AG09309 (cell line): ENCODE measurements at places on chromosomes 1 and 21.

DNA sequence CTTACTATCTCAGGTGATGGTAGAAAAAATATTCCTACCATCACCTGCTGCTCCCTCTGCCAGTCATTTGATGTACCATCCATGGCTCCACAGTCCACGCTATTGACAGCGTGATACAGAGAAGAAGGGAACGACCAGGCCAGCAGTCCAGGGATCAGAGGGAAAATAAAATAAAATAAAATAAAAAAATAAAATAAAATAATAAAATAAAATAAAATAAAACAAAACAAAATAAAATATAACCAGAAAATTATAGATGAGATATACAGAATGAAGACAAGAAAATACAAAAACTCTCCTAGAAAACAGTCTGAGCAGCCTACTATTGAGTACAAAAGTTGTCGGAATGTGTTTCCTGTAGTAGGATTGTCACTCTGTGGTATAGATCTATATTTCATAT lies 619.4 kb upstream of the TMPRSS15 start:
- no peak for DNase-seq

DNA sequence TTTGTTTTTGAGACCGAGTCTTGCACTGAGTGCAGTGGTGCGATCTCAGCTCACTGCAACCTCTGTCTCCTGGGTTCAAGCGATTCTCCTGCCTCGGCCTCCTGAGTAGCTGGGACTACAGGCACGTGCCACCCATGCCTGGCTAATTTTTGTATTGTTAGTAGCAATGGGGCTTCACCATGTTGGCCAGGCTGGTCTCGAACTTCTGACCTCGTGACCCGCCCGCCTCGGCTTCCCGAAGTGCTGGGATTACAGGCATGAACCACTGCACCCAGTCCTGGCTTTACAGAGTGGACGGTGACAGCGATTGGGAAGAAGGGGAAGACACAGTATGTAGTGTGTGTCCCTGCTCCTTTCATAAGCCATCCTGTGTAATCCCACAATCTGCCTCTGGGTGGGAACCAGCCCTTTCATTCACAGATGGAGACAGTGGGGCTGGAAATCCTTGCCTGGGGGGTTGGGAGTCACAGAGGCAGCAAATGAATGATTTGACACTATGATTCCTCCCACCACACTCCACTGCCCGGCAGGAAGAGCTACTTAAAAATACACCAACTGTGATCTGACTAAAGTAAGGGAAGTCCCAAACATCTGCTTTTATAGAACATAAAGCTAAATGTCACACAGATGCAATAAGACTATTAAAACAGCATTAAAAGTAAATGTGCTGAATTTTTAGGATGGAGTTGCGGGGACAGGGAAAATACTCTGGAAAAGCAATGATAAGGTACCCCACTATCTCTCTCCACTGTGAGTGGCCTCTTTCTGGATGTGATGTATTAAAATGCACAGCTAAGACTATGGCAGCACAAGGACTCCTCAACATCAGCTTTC lies 4.5 kb downstream of the PARP1 start:
- no peak for DNase-seq

DNA sequence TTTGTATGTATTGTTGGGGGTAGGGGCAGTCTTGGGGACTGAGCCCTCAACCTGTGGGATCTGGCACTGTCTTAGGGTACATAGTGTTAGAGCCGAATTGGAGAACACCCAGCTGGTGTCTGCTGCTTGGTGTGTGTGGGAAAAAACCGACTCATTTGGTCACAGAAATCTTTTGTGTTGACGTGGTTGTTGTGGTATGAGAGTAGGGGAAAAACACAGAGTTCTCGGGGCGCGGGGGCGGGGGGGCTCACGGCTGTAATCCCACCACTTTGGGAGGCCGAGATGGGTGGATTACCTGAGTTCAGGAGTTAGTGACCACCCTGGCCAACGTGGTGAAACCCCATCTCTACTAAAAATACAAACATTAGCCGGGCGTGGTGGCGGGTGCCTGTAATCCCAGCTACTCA lies 15.3 kb upstream of the SRSF10 start:
- DNase-seq, result no peak

- DNase-seq, result no peak
Measured at GRCh38 chr1:192476802-192477298, 98.7 kb upstream of the RGS1 start.

DNA sequence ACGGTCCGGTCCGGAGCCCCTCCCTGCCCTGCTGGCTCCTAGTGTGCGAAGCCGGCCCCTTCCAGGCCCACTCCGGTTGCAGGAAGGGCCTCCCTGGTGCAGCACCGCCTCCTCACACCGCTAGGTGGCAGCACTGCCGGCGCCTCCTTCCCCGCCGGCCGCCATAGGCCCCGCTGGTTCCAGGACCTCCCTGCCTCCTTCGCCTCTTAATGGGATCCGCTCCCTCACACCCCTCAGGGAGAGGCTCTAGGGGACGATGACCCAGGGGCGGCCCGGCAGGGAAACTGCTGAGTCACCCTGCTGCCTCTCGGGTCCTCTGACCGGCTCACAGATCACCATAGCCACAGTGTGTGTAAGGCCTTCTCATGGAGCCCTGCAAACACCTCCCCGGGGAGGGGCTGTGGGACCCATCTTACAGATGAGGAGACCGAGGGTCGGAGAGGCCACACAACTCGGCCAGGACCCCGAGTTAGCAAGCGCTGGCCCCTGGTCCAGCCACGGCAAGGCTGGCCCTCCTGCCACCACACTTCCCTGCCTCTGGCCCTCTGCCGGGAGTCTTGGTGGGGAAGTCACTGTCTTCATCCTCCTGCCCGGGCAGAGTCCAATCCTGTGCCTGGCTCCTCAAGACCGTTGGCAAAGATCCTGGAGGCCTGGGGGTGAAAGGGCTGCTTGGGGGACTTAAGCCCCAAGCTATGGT lies 1.6 kb upstream of the AJAP1 start:
- DNase-seq, result no peak
